ENCODE measurements at places on chromosomes 16 and 17. TPM values are rescaled to one million over a fixed set of nuclear protein-coding genes. Genes with fewer than 3 reads are reported as not detected.

GRCh38 chr17:16475179-16475704, 16.8 kb downstream of the LRRC75A start:
- no peak for DNase-seq

- DNase-seq, result peak; percentile 28
Observed at GRCh38 chr17:28878981-28879380, 18.6 kb downstream of the FLOT2 start.

- DNase-seq, result no peak
Observed at GRCh38 chr17:79064026-79064425, 10.6 kb upstream of the ENGASE start.

GRCh38 chr16:84281074-84281473, 13.6 kb upstream of the WFDC1 start:
- DNase-seq, result peak; percentile 34

The GSPT1 gene
- total RNA-seq, result 20.5 TPM

DNA sequence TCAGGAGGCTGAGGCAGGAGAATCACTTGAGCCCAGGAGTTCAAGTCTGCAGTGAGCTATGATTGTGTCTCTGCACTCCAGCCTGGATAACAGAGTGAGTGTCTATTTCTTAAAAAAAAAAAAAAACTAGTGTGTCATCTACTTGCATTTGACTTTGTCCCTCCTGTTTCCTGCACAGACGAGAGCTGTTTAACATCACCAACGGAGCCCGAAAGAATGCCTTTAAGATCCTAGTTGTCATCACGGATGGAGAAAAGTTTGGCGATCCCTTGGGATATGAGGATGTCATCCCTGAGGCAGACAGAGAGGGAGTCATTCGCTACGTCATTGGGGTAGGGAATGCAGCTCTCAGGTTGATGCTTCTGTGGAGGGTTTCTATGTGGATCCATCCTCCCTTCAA, 13.4 kb downstream of the ITGAM start:
- no peak for DNase-seq

The TBX2 gene
- under 0.01 TPM for total RNA-seq

GRCh38 chr16:20954574-20954973, 54.0 kb downstream of the LYRM1 start:
- no peak for DNase-seq

DNA sequence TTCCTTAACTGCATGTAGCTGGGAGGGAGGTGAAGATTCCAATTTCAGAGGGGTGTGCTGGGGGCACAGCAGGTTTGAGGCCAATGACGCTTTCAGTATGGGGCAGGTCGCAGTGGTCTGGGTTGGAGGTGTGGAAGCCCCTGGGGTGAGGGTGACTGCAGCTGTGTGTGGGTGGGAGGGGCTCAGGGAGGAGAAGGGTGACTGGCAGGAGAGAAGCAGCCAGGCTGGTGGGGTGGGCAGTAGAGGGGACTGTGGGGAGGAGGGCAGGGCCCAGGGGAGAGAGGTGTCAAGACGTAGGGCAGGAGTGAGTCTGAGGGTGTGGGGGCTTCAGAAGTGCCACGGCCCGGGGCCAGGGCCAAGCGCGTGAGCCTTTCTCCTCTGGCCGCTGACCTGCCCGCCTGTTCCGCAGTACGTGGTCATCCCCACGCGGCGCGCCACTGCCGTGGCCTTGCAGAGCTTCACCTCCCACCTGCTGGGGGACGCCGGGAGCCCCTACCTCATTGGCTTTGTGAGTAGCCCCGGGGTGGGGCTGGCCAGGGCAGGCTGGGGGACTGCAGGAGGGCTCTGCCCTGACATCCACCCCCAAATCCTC, 19.4 kb downstream of the MYBBP1A start:
- DNase-seq, result no peak

The TMED6 gene
- total RNA-seq, result under 0.01 TPM

- no peak for DNase-seq
Observed at GRCh38 chr17:10197721-10198508, 491 bp downstream of the GAS7 start.

The ZDHHC1 gene
- 6.7 TPM for total RNA-seq

- DNase-seq, result no peak
Observed at GRCh38 chr16:13529193-13529982, 390.6 kb upstream of the ERCC4 start.

DNA sequence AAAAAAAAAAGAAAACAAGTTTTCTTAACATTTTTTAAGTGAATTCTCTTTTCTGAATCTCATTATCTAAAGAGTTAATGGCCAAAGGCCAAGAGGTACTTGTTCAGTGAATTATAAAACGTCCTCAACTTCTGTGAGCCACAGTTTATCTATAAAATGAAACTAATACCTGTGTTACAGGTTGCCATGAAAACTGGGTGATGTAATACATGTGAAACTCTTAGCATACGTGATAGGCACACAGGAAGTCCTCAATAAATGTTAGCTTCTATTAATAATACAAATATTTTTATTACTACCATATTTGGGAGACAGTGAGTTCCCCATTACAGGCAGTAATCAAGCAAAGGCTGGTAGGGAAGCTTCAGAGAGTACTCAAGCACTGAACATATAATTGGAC, 13.5 kb upstream of the INPP5K start:
- DNase-seq, result no peak

The LLGL2 gene
- total RNA-seq, result 42.5 TPM

- no peak for DNase-seq
Observed at GRCh38 chr17:16442594-16443510, 27.5 kb downstream of the TRPV2 start.

GRCh38 chr17:54867634-54868033, 33.0 kb upstream of the TOM1L1 start:
- no peak for DNase-seq

GRCh38 chr16:66933776-66934137, 445 bp downstream of the CIAO2B start:
- DNase-seq, result no peak

DNA sequence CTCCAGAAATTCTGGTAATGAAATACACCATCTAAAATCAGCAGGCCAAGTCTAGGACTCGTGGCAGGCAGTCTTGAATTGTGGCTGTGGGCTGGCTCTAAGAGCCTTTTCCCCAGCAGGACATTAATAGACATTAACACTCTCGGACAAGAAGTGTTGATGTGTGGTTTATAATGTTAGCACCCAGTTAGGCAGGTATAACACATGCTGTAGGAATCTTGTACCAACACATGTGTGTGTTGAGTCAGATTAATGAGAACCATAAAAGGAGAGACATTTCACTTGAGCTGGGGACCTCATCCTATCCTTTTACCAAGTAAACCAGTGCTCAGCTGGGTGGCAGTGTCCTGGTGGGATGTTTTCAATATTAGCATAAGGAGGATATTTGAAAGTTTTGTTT, 264.5 kb downstream of the FTO start:
- DNase-seq, result no peak

The SLFN12L gene
- total RNA-seq, result under 0.01 TPM

GRCh38 chr16:48103591-48103990, 52.2 kb downstream of the ABCC12 start:
- DNase-seq, result no peak

GRCh38 chr16:21643785-21644184, 8.6 kb downstream of the IGSF6 start:
- no peak for DNase-seq

Measured in hematopoietic multipotent progenitor cell (in vitro differentiated cells).